ENCODE measurements at places on chromosomes 7 and 10.
A peak's percentile ranks its signal among the peaks of the same experiment; 100 is the strongest.

DNA sequence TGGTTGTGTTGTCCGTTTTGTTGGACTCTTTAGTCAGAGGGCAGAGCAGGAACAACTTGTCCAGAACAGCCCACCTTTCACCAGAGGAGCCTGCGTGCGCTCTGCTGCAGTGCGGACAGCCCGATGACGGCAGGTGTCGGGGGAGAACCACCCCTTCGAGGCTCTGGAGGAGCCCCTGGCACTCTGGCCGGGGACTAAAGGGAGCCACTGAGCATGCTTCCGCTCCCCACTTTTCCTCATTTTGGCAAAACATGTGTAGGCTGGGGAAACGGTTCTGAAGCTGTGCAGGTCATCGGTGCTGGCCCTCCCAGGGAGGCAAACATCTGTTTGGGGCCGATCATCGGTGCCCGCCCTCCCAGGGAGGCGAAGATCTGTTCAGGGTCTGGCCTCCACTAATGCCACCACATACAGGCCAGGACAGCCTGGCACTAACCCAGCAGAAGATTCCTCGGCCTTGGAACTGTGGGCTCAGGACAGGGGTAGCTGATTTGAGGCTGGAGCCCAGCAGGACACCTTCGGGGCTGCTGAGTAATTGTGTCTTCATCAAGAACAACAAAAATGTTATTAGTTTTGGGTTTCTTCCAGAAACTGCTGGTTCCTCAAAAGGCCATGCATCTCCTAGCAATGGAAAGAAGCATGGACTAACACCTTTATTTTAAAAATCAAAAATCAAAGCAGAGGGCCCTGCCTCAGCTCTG is 124.4 kb upstream of the TCERG1L start:
- no peak for DNase-seq

DNA sequence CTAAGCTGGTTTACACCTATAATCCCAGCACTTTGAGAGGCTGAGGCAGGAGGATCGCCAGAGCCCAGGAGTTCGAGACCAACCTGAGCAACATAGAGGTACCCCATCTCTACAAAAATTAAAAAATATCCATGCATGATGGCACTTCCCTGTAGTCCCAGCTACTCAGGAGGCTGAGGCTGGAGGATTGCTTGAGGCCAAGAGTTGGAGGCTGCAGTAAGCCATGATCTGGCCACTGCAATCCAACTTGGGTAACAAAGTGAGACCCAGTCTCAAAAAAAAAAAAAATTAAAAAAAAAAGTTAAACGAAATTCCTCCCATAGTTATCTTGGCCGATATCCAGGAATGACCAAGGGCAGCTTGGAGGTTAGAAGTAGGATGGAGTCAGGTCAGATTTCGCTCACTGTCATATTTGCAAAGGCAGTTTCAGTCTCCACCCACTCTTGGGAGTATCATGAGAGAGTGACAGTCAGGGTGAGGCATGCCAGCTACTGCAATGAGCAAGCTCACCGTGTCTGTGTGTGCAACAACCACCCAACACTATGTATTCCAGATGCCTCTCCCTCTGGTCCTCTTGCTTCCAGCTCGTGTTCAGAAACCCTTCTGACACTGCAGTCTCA is 6.0 kb upstream of the ZDHHC4 start:
- peak; percentile 42 for DNase-seq

DNA sequence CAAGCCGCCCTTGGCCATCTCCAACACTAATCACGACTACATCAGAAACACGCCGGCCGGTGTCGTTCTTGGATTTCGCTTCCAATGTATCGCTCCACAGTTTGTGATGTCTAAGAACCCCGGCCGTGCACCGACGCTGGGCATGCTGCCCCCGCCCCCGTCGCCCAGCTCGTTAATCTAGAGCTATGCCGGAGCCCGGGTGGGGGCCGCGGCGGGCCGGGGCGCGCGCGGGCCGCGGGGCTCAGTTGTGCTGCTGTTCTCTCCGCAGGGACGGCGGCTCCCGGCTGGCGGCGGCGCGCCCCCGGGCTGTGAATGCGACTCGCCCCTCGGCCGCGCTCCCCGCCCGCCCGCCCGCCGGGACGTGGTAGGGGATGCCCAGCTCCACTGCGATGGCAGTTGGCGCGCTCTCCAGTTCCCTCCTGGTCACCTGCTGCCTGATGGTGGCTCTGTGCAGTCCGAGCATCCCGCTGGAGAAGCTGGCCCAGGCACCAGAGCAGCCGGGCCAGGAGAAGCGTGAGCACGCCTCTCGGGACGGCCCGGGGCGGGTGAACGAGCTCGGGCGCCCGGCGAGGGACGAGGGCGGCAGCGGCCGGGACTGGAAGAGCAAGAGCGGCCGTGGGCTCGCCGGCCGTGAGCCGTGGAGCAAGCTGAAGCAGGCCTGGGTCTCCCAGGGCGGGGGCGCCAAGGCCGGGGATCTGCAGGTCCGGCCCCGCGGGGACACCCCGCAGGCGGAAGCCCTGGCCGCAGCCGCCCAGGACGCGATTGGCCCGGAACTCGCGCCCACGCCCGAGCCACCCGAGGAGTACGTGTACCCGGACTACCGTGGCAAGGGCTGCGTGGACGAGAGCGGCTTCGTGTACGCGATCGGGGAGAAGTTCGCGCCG is 1.9 kb downstream of the VWC2 start:
- DNase-seq: no peak

DNA sequence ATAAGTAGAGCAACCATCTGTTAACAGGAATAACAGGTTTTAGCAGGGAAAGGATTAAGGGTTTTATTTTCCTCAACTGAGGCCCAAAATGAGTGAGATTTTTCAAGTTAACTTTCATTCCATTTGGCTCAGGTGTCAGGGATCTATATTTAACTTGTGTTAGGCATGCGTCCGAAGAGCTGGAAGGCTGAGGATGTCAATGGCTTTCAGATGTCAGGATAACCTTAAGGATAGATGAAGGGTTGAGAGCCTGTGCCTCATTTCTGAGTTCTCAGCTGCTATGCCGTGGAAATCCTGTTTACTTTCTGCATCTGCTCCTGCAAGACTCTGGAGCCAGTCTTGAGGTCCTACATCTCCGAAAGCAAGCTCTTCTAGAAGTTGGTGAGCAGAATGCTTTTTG is 36.4 kb upstream of the CD36 start:
- no peak for DNase-seq

DNA sequence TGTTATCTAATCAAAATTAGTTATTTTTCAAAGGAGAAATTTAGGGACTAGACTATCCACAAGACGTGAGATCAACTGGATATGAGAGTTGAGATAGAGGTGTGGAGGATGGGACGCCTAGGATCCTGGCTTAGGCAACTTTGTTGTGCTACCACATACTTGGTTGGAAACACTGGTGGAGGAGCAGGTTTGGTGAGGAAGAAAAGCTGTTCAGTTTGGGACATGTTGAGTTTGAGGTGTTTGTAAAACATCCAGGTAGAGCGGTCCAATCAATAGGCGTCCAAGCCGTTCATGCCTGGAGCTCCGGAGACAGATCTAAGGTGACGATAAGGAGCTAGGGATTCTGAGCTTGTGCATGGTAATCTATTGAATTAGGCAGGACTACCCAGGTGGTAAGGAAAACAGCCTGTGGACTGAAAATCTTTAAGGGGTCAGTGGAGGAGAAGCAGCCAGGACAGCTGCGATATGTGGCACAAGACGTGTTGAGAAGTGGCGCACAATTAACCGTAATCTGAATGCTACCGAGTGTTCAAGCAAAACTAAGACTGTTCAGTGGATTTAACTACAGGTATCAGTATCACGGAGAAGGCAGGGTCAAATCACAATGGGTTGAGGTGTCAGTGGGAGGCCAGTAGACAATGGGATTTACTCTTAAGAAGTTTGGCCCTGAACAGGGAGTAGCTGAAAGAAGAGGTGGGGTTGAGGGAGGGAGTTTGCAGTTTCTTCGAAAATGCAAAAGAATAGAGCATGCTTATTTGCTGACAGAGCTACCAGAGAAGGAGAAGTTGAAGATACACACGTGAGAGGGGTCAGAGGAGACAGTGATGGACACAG is 16.1 kb upstream of the TRPV6 start:
- DNase-seq: no peak

GRCh38 chr7:138924501-138925225 is 56.5 kb downstream of the KIAA1549 start:
- DNase-seq: no peak

GRCh38 chr10:69866688-69867461 is 65.2 kb downstream of the COL13A1 start:
- no peak for DNase-seq

GRCh38 chr10:96743988-96744585 is 23.8 kb upstream of the PIK3AP1 start:
- no peak for DNase-seq

DNA sequence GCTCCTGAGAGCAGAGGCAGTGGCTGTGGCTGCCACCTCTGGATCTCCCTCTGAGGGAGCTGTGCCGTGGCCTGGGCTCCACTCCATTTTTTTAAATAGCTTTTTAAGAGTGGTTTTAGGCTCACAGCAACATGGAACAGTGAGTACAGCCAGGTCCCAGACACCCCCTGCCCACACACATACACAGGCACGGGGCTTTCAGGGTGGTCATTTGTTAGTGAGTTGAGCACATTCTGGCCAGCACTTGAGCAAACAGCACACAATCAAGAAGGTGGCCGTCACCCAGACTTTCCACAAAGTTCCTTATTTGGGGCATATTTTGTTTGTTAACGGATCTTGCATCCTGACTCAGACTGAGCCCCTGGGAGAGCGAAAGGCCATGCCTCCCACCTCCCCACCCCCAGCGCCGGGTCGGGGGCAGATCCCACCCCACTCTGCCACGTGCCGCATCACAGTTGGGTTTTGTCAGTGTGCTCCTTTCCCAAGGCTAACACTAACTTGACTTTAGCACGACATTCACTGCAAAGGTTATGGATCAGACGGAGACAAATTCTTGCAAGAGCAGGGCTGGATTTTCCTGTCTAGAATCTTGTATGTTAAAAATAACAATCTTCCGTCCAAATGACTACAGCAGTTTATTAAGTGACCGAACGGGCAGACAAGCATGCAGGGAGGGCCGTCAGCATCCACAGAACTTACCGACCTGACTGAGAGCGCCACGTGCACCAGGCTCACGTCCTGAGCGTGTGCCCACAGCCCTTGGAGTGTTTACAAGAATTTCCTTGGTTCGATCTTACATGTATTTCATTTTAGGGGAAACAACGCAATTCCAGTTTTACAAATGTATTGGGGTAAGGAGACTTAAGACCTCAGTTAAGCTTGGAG is 156.5 kb upstream of the NPS start:
- DNase-seq: no peak

DNA sequence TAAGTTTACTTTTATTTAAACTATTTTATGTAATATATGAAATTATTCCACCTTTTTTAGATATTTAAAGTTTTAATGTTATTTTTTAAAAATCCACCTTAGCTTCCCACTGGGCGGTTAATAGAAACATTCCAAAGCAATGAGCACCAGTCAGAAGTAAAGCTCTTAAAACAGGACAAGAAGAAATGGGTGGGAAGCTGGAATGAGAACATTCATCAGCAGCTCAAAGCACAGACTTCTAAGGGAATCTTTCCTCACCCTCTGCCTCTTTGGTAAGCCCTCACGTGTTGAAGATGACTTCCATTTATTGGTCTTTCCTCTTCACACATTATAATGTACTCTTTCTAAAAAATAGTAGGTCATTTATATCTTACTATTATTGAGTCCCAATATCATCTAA is 3.1 kb downstream of the AGMO start:
- no peak for DNase-seq

GRCh38 chr10:30182191-30183054 is 123.0 kb upstream of the JCAD start:
- no peak for DNase-seq

DNA sequence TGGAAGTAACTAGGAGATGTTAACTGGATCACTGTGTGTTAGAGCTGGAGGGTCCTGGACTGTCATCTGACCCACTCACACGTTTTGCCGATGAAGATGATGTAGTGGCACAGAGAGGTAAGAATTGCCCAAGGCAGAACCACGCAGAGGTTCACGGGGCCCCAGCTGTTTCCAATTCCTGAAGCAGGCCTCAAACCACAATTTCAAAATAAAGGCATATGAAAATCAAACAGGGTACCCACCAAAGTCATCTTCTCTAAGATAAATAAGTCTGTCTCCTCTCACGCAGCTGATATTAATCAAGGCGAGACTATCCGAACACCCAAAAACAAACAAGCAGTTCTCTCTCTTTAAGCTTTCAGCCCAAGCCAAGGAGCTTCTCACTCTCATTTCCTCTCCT is 113.3 kb upstream of the JCAD start:
- no peak for DNase-seq

Measured in RKO (cell line).